ENCODE measurements at places on chromosomes 2 and 18.

DNA sequence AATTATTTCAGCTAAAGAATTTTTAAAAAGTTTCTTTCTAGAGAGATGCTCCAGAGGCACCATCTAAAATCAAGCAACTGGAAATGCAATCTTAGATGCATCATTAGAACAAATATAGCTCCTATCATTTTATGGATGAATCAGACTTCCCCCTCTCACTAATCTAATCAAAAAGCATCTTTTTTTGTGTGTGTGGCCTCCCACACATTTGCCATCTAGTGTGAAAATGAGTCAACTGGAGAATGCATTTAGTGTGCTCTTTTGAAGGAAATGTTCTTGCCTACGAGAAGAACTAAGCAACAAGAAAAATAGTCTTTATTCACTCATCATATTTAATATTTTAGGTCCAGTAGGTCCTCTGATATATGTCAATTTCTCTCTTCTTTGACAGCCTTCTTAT, 39.5 kb upstream of the FIGN start:
- no peak for DNase-seq

DNA sequence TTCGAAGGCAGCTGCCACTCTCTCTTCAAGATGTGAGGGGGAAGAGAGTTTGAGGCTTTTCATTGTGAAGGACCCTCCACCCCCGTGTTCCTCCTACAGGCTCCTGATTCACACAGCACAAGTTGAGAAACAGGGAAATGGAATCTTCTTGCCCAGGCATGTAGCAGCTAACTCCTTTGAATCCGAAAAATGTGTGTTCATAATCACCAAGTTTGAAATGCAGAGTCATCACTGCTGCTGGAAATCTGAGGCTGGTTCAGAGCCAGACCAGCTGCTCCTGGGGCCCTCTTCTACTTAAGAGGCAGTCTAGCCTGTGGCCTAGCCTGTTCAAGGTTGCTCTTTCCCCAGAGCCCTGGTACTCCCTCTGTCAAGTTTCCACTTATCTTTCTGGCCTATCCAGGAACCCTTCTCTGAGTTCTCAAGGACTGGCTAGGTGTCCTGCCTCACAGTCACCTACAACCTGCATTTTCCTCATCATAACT, 166.4 kb downstream of the TMEM247 start:
- no peak for DNase-seq

- DNase-seq, result no peak
These were observed 17.7 kb upstream of the GALNT3 start for GRCh38 chr2:165811592-165812370.

GRCh38 chr2:180572346-180572745, 408.1 kb upstream of the UBE2E3 start:
- DNase-seq, result no peak

DNA sequence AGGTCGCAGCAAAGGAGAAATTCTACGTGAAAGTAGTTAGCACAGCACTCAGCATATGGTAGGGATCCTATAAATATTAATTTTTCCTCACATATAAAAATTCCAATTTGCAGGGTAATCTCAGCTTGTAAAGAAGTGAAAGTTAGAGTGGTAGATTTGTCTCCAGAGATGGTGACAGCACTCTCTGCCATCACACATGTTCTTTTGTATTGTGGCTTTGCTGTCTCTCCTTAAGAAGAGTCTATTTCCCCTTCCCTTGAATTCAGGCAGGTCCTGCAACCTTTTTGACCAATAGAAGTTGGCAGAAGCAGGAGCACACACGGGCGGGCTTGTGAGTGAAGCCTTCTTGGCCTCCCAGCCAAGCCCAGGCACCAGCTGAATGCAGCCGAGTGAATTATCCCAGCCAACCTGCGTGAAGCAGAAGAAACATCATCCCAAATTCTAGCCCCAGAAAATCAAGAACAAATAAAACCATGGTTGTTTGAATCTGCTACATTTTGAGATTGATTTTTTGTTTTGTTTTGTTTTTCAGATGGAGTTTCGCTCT, 107.8 kb upstream of the COPS8 start:
- no peak for DNase-seq

- DNase-seq, result no peak
These were observed 105.2 kb upstream of the OTOS start for GRCh38 chr2:240245706-240246105.

DNA sequence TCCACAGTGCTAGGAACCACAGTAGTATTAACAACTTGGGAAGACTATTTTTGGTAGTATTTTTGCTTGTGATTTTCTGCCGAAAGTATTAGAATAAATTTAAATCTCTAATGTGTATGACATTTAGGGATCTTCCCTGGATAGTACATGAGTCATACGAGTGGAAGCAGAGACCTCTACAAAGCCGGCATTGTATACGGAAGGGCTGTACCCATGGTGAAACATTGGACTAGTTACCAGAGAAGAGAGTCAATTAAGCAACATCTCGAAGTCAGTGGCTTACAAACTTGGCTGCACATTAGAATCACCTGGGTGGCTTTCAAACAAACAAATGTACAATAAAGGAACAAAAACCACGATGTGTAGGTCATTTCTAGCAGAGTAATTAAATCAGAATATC, 1131.7 kb upstream of the LRRTM1 start:
- DNase-seq, result no peak

GRCh38 chr2:218065239-218066006, 3.6 kb upstream of the RUFY4 start:
- no peak for DNase-seq

DNA sequence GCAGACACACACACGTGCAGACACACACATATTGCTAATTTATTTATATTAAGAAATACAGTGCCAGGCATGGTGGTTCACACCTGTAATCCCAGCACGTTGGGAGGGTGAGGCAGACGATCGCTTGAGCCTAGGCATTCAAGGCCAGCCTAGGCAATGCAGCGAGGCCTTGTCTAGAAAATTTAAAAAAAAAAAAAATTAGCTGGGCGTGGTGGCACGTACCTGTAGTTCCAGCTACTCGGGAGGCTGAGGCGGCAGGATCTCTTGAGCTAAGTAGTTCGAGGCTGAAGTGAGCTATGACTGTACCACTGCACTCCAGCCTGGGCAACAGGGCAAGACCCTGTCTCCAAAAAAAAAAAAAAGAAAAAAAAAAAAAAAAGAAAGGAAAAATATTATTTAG, 28.8 kb downstream of the ANXA4 start:
- DNase-seq, result no peak

GRCh38 chr2:241540401-241540770, 18.2 kb upstream of the BOK start:
- no peak for DNase-seq

DNA sequence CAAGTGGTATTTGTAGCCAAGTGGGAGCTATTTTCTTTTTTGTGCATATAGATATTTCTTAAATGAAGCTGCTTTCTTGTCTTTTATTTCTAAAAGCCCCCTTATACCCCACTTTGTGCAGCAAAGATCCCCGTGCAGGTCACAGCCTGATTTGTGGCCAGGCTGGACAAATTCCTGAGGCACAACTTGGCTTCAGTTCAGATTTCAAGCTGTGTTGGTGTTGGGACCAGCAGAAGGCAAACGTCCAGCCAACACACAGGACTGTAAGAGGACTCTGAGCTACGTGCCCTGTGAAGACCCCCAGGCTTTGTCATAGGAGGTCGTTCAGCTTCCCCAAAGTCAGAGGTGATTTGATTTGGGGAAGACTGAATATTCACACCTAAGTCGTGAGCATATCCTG, 21.9 kb downstream of the FOSL2 start:
- DNase-seq, result no peak

- DNase-seq, result no peak
These were observed 106.5 kb upstream of the CHRNA1 start for GRCh38 chr2:174870787-174871186.

- DNase-seq, result no peak
These were observed 11.9 kb upstream of the ACTR3 start for GRCh38 chr2:113877711-113878598.

GRCh38 chr2:232563580-232563979, 13.1 kb downstream of the EIF4E2 start:
- no peak for DNase-seq

DNA sequence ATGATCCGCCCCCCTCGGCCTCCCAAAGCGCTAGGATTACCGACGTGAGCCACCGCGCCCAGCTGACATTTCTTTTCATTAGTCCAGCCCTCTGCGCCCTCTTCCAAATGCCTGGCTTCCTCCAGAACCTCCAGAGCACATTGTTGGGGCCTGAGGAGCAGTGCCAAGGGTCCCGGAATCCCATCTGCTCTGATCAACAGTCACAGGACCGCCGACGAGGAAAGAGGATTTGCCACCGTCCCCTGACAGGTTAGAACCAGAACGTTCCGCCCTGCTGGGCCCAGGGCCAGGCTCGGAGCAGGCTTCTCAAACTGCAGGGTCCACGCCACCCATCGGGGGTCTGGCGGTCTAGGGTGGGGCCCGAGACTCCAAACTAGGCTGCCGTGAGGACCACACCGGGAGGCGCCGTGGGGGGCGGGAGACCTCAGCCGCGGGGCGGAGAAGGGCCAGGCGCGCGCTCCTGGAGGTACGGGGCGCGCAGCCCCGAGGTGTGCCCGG, 36.9 kb upstream of the ITM2C start:
- no peak for DNase-seq

- DNase-seq, result no peak
These were observed 10.1 kb upstream of the CCDC138 start for GRCh38 chr2:108776475-108776874.

GRCh38 chr2:223779877-223780276, 57.5 kb downstream of the AP1S3 start:
- DNase-seq, result peak; percentile 23

DNA sequence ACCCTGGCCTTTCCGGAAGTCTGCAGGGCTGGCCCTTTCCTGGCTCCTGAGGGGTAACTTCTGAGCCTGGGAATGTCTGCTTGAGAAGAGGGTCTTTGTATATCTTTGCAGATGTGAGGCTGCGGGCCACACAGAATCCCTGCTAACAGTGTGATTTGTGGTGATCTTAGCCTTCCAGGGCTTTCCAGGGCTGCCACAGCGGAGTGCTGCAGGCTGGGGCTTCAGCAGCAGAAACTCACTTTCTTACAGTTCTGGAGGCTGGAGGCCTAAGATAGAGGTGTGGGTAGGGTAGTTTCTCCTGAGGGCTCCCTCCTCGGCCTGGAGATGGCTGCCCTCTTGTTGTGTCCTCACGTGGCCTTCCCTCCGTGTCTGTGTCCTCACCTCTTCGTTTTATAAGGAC, 294.7 kb upstream of the HS6ST1 start:
- DNase-seq, result no peak

DNA sequence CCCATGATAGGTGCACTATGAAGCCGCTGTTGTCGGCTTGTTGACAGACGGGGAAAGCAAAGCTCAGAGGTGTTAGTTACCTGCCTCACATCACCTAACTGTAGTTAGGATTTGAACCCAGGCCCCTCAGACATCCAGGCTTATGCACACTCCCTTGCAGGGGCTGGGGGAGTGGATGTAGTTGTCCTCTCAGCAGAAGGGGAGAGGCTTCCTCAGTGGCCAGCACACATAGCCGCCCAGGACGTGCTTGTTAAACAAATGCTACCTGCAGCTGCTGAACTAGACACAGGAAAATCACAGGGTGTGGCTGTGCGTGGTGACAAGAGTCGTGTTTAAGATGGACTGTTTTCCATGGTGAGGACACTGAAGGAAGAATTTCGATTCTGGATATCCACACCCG, 39.2 kb downstream of the GREB1 start:
- no peak for DNase-seq

DNA sequence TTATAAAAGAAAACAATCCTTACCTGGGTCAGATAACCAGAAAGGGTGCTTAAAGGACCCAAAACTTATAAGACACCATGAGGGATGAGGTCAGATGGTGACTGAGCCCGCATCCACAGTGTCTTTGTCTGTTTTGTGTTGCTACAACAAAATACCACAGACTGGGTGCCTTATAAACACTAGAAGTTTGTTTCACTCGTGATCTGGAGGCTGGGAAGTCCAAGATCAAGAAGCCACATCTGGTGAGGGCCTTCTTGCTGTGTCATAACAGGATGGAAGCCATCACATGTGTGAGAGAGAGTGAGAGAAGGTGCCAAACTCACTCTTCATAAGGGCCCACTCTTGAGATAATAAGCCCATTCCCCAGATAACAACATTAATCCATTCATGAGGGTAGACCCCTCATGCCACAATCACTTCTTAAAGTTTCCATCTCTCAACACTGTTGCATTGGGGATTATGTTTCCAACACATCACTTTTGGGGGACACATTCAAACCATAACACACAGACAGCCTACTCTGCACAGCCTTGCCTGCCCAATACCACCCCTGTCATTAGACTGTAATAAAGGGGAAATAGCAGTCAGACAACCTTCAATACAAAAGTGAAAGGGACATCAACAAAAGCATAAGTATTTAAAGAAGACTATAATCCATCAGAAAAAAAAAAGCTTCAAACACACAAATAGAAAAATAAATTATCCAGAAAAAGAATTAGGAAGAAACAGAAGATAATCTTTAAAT, 249.8 kb downstream of the ANAPC1 start:
- no peak for DNase-seq

GRCh38 chr2:46284260-46284659, 12.9 kb upstream of the EPAS1 start:
- no peak for DNase-seq

DNA sequence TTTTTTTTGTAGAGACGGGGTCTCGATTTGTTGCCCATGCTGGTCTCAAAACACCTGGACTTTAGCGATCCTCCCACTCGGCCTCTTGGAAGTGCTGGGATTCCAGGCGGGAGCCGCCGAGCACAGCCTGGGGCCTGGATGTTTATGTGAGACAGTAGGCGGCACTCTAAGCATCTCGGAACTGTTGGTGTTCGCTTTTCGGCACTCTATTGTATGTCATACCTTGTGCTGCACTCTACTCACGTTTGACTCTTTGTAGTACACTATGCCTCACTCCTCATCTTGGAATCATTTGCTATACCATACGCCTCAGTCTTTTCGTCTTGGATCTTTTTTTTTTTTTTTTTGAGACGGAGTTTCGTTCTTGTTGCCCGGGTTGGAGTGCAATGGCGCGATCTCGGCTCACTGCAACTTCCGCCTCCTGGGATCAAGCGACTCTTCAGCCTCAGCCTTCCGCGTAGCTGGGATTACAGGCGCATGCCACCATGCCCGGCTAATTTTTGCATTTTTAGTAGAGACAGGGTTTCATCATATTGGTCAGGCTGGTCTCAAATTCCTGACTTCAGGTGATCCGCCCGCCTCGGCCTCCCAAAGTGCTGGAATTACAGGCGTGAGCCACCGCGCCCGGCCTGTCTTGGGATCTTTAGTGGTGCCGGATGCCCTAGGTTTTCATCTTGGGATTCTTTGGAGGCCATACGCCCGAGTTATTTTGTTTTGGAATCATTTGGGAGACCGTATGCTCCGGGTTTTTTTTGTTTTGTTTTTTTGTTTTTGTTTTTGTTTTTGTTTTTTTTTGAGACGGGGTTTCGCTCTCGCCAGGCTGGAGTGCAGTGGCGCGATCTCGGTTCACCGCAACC, 24.2 kb upstream of the ZDBF2 start:
- DNase-seq, result no peak

- no peak for DNase-seq
These were observed 12.5 kb downstream of the NPC1 start for GRCh38 chr18:23573626-23574431.

- DNase-seq, result no peak
These were observed 127.4 kb downstream of the CDC42EP3 start for GRCh38 chr2:37543999-37544557.

- DNase-seq, result no peak
These were observed 29.9 kb downstream of the IL18R1 start for GRCh38 chr2:102385522-102385921.
